CD4-positive, CD25-positive, alpha-beta regulatory T cell (primary cell): ENCODE measurements at places on chromosomes 6 and 20.

DNA sequence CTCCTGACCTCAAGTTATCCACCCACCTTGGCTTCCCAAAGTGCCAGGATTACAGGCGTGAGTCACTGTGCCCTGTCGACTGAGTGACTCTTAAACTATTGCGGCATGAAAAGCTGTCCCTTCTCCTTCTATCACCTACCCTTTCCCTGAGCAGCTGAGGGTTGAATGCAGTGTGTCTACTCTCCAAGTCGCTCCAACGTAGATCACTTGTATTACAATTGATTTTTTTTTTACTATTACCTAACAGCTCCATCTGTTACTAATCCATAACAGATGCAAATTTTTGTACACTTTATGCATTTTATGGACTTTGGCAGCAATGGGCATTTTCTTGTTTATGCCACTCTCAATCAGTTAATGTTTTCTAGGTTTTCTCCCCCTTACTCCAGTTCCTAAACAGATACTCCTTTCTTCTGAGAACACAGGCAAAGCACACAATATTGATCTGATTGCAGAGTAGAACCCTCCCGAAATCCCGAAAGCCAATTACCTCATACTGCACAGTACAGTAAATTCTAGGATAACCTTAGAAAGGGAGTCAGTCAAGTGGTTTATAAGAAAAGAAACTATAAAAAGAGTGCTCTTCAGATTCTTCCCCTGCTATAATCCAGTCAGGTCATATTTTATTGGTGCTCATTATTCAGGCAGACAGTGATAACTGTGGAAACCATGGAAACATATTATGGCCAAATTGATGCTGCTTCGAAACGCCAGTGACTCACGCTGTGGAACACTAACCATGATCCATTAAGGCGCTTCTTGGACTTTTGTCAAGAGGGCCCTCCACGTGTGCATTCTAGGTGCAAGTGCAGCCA lies 273.0 kb downstream of the ADGB start:
- no peak for DNase-seq

GRCh38 chr6:153160221-153160620 lies 29.1 kb upstream of the RGS17 start:
- DNase-seq, result no peak

DNA sequence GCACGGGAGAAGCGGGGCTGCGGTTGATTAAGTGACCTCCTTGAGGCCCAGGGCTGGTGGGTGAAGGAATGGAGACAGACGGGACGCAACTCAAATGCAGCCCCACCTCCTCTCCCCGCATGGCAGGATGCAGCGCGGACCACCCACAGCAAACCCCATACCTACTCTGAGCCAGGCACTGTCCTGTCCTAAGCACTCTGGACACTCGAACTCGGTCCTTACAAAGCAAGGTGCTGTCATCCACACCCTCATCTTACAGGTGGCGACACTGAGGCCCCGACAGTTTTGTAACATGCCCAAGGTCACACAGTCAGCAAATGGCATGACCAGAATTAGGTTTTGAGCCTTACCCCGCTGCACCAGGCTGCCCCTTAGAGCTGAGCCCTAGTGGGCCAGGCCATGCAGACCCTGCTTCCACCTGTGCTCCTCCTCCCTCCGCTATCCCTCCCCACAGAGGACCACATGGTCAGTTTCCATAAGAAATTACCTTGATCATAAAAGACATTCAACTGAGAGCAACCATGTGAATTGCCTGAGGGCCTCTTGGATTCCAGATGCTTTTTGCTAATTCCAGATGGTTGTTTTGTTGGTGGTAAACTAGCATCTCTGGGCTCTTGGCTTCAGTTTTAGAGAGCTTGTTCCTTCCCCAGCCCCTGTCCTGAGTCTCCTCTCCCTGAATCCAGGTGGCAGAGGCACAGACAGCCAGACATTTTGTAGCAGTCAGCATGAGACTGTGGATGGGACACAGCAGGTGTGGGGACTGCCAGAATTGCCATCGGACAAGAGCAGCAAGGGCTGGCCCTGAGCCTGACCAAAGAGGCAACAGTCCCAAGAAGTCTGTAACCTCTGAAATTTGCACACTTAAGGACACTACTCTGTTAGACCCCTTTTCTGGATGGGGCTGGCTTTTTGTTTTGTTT lies 171.9 kb upstream of the PMEPA1 start:
- no peak for DNase-seq

DNA sequence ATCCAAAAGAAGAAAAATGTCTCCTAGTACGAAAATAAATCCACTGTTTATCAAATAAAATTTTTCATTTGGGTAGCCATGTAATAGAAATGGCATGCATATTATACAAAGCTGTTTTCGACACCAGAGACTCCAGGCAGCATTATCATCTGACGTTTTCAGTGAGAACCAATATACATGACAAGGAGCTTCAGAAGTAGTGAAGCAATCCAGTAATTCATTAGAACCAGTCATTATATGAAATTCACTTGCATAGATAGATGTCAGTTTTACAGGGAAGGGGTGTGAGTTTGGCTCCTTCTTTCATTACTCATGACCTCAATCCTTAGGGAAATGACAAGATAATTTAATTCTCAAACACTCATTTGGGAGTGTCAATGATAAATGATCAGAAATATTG lies 14.7 kb downstream of the HTR1B start:
- no peak for DNase-seq

DNA sequence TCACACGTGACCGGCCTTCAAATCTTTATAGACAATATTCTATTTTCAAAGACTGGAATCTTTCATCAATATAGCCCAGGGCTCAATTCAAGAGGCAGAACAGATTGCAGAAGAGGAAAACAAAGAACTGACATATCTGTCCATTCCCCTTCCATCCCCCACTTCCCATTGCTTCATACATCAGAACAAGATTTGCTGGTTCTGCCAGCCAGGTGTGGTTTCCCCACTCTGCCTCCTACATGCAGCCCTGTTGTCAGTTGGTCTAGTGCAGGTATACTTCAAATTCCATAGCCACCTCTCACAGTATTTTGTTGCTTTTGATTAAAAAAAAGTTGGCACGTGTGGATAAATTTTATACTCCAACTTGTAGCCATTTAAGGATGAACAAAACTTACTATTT lies 174.9 kb downstream of the CD109 start:
- no peak for DNase-seq

DNA sequence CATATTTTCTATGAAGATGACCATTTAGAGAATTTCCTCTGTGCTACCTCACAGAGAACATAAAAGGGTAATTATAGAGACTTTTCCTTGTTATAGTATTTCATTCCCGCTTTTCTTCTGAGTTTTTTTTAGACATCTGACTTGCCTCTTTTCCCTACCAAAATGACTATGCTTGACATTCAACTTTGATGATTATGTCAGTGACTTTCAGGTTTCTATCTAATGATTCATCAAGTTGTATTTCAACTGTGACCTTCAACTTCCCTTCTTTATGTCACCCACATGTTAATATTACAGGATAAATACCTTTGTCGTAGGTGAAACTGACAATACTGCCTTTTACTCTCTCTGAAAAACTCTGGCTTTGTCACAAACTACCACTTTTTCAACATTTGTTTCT lies 95.3 kb downstream of the MLIP start:
- DNase-seq, result no peak
